ENCODE measurements at places on chromosomes 1 and 21.
A peak's percentile ranks its signal among the peaks of the same experiment; 100 is the strongest.

GRCh38 chr1:6001992-6002576 lies 9.9 kb upstream of the NPHP4 start:
- no peak for DNase-seq

DNA sequence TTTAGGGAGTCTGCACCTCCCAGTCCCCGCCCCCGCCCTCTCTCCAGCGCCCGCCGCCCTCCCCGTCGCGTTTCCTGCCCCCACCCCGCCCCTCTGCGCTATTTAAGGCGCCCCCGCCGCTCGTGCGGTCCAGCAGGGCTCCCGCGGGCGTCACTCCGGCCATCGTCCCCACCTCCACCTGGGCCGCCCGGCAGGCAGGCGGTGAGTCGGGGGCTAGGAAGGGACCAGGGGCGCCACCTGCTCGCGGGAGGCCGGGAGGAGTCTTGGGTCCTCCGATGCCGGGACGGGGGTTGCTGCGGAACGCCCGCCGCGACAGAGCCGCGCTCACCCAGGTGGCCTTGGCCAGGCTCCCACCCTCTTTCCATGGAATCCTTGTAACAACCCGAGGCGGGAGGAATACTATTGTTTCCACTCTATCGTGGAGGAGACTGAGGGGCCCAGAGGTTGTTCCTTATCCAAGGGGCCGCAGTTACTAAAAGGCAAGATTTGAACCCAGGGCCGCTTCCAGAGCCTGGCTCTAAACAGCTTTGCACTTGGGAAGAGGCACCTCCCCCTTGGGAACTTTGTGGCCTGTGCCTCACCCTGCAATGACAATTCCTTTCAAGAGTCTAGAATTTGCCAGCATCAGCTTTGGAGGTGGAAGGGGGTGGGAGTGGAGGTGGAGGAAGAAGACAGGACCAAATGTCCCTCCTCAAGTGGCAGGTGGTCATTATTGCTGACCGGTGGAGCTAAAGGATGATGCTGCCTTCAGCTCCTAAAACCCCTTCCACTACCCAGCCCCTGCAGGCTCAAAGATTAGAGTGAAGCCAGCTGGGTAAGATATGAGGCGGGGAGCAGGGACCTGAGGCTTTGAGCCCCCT lies at the start of gene GJA4:
Gene GJA4 (plus strand): TSS at position 132 of the 860 bp plus-strand sequence. CDS start 1,215 bp downstream, outside the sequence.
- DNase-seq = no peak

GRCh38 chr1:185314411-185314810 lies 2.6 kb downstream of the IVNS1ABP start:
- no peak for DNase-seq

DNA sequence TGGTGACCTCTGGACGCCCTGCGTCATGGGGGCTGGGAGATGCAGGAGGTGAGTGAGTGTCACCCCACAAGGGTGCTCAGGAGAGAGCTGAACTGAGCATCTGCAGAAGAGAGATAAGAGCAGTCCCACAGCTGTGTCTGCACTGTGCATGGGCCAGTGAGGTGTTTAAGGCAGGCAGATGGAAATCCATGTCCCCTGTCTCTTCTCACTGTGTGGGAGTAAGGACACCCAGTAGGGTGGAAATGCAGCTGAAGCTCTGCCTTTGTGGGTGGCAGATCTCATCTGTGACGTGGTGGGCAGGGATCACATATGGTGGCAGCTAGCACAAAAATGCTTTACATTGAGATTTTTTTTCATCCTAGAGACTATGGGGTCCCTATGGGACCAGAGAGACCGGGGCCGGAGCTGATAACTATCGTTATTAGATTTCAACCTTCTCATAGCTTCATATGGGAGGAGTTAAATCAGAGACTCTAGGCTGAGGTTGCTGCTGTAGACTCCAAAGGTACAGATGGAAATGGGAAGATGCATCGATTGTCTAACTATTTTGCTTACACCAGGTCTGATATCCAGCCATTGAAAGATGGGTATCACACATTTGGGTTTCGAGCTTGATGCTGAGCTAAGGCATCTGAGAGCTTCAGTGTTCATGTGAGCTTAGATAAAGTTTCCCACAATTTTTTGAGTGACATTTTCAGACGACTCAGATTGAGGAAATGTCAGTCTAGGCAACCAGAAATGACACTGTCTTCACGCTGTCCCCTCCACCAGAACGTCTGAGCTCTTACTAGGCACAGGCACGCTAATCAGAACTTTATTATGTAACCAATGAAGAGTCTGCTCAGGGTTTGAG lies 65.3 kb upstream of the PSEN2 start:
- DNase-seq = no peak

- DNase-seq = no peak
These were observed 1.0 kb downstream of the RD3 start for GRCh38 chr1:211490821-211491415.

GRCh38 chr1:247079141-247079874 lies 697 bp upstream of the ZNF670 start:
- DNase-seq = no peak

DNA sequence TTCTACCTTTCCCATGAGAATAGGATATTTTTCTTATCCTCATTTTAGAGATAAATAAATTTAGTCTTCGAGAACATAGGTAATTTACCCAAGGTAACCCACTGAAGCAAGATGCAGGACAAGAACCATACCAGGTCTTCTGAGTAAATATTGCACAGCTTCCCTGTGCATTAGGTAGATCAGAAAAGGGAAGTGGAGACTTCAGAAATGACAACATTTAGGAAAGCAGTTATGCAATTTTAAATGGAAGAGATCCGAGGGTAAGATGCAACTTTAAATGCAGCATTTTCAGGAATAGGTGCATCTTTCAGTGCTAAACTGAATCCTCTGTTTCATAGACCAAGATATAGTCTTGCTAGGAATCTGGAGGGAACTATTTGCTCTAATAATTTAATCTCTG lies 206.4 kb upstream of the SGIP1 start:
- no peak for DNase-seq

GRCh38 chr21:31869750-31870149 lies 3.1 kb upstream of the HUNK start:
- no peak for DNase-seq

GRCh38 chr1:90186506-90187322 lies 191.8 kb downstream of the ZNF326 start:
- no peak for DNase-seq

DNA sequence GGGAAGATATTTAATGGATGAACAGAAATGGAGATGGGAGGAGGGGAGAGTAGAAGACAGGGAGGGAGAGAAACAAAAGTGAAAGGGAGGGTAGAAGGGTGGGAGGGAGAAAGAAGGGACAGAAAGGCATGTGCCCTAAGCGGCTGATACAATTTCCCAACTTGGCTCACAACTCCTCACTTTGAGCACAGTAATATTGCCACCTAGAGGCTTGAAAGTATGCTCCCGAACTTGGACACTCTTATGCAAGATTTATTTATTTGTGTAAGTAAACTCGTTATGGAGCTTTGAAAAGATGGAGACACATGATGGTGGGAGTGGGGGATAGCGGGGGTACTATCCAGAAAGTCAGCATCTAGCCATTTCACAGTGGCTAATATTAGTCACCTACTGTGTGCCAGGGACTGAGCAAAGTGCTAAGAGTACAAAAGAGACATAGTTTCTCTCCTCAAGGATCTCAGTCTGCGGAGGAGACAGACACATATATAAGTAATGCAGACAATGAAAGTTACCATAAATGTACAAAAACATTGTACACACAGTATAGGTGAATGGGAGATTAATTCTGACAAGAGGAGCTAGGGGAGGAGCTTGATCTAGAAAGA lies 189.7 kb downstream of the SEC16B start:
- DNase-seq = peak; percentile 76

GRCh38 chr1:111448482-111448917 lies 556 bp downstream of the WDR77 start:
- DNase-seq = no peak

DNA sequence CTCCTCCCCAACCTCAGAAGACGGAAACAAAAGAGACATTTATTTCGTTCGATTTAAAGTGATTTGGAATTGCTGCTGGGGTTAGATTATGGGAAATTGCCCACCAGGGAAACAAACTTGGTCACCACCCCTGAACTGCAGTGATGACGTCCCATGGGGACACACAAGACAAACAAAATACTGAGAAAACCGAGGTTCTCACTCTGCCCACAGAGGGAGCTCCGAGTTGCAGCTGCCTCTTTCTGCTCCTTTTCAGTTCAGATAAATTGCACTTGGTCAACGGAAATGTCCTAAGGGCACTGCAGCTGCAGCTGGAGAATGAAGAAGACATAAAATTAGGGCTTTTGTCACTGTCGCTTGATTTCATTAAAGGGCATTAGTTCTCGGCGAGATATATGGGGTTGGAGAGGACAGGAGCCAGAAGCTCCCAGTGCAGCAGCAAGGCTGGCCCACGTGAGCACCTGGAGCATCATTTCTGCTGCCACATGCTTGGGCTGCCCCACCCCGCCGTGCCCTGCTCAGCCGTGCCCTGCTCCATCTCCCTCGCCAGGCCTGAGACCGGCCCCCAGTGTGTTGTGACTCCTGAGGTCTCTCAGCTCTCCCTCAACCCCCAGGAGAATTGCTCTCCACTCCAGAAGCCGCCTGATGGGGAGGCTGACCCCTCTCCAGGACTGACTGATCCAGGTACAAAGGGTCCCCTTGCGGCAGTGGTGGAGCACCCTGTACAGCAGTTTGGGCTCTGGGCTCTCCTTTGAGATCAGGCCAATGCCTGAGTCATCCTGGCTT lies 231.7 kb upstream of the AJAP1 start:
- DNase-seq = no peak

DNA sequence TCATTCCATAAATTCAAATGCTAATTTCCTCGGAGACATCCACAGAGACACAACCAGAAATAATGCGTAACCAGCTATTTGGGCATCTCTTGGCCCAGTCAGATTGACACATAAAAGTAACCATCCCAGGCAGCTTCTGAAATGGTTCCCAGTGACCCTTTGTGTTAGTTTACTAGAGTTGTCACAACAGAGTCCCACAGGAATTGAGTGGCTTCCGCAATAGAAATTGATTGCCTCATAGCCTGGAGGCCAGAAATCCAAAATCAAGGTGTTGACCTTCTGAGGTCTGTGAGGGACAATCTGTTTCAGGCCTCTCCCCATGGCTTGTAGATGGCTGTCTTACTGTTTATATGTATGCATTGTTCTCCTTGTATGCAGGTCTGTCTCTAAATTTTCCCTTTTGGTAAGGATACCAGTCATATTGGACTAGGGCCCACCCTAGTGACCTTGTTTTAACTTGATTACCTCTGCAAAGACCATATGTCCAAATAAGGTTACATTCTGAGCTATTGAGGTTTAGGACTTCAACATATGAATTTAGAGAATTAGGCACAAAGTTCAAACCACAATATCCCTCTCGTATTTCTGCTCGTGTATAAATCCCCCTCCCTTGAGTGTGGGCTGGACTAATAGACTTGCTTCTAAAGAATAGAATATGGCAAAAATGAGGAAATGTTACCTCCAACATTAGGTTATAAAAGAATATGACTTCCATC lies 78.2 kb upstream of the FGGY start:
- DNase-seq = no peak

GRCh38 chr1:85933961-85934360 lies 222.6 kb downstream of the COL24A1 start:
- DNase-seq = no peak

DNA sequence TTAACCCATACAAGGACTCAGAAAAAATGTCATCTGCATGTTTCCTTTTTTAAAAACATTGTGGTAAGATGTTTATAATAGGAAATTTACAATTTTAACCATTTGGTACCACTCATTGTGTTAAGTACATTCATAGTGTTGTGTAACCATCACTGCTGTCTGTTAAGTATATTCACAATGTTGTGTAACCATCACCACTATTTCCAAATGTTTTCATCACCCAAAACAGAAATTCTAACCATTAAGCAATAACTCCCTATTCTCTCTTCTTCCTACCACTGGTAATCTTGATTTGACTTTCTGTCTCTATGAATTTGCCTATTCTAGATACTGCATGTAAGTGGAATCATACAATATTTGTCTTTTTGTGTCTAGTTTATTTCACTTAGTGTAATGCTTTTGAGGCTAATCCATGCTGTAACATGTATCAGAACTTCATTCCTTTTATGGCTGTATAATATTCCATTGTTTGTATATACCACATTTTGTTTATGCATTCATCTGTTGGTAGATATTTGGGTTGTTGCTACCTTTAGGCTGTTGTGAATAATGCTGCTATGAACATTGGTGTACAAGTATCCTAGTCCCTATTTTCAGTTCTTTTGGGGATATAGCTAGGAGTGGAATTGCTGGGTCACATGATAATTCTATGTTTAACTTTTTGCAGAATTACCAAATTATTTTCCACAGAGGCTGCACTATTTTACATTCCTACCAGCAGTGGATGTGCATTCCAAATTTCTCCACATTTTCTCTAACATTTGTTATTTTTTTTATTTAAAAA lies 14.1 kb downstream of the HIPK1 start:
- DNase-seq = peak; percentile 87

- no peak for DNase-seq
These were observed 35.0 kb upstream of the RD3 start for GRCh38 chr1:211527006-211527405.

DNA sequence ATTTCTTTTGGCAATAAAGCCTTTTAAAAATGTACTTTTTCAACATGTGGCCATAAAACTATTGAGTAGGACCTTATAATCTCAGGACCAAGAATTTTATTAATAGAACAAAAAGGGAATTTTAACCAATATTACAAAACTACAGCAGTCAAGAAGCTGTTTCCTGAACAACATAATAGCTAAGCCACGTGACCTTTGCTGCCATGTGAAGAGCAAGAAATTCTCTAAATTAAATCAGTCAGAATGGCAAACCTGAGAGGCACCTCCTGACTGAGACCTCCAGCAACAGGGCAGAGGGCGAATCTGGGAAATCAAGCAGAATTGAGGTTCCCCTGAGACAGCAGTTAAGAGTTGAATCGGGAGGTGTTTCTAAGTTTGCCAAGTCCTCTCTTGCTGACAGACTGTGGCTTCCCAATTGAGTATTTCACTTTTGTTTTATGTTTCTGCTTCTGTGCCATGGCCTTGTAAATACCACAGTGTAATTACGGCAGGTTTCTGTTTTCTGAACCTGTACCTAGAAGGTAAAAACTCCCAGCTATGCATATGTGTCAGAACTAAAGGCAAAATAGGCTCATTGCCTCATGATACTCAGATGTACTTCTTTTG lies 358.4 kb downstream of the NTNG1 start:
- DNase-seq = no peak

- no peak for DNase-seq
These were observed 611 bp downstream of the HSPG2 start for GRCh38 chr1:21936366-21937031.

- DNase-seq = peak; percentile 10
These were observed 24.6 kb downstream of the NUF2 start for GRCh38 chr1:163346326-163346870.

- DNase-seq = peak; percentile 64
These were observed 1071.9 kb upstream of the TMPRSS15 start for GRCh38 chr21:19475525-19475924.

DNA sequence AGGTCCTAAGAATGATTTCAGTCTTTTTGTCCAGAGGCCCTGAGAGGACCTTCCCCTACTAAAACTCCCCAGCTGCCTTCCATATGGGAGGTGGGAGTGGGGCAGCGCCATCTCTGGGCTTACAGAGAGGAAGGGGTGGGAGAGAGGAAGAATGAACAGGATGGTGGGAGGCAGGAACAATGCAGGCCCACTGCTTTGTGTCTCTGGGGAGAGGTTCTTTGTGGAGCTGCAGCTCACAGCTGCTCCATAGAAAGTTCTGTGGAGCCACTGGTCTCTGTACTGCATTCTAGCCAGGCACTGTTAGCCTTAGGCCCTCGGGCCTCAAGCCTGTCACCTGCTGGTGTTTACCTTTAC lies 43.6 kb upstream of the A3GALT2 start:
- DNase-seq = peak; percentile 60
